Activated naive CD4-positive, alpha-beta T cell (primary cell): ENCODE measurements at places on chromosomes 12 and 14.

GRCh38 chr14:105484997-105485393, 1.7 kb upstream of the CRIP1 start:
- DNase-seq = no peak

GRCh38 chr14:42130815-42131214, 524.1 kb downstream of the LRFN5 start:
- no peak for DNase-seq

DNA sequence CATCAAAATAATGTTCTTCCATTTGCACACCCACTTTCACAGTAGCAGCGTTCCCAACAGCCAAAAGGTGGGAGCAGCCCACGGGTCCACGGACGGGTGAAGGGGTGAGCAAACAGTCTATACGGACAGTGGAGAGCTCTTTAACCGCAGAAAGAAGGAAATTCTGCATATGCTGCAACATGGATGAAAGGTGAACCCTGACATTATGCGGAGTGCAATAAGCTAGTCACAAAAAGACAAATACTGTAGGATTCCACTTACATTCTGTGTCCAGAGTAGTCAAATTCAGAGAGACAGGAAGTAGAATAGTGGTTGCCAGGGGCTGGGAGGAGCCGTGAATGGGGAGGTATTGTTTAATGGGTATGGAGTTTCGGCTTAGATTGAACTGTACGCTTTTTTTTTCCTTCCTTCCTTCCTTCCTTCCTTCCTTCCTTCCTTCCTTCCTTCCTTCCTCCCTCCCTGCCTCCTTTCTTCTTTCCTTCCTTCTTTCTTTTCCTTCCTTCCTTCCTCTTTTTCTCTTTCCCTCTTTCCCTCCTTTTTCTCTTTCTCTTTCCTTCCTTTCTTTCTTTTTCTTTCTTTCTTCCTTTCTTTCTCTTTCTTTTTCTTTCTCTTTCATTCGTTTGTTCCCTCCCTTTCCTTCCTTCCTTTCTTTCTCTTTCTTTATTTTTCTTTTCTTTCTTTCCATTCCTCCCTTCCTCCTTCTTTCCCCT, 15.8 kb upstream of the ANKRD9 start:
- DNase-seq = no peak

DNA sequence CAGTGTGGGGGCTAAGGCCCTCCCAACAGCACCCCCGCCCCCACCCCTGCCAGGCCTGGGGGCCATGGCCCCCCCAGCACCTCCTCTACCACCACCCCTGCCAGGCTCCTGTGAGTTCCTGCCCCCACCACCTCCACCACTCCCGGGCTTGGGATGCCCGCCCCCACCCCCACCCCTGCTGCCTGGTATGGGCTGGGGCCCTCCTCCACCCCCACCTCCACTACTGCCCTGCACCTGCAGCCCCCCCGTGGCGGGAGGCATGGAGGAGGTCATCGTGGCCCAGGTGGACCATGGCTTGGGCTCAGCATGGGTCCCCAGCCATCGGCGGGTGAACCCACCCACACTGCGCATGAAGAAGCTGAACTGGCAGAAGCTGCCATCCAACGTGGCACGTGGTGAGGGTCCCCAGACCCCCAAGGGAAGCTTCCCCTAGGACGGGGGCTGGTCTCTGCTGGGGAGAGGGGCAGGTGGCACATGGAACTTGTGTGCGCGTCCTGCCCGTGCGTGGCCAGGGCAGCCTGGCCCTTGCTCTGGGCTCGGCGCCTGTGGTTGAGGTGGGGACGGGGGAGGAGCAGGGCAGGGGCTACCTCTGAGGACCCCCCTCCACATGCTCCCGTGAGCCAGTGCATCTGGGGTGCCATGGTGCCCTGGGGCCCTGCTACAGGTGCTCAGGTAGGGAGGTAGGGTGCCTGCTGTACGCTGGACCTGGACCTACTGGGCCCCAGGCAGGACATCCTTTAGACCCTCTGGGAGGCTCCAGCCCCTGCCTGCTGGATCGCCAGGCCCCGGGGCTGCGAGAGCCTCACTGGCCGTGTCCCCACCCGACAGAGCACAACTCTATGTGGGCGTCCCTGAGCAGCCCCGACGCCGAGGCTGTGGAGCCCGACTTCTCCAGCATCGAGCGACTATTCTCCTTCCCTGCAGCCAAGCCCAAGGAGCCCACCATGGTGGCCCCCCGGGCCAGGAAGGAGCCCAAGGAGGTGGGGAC, 16.1 kb upstream of the ADSS1 start:
- DNase-seq = no peak

DNA sequence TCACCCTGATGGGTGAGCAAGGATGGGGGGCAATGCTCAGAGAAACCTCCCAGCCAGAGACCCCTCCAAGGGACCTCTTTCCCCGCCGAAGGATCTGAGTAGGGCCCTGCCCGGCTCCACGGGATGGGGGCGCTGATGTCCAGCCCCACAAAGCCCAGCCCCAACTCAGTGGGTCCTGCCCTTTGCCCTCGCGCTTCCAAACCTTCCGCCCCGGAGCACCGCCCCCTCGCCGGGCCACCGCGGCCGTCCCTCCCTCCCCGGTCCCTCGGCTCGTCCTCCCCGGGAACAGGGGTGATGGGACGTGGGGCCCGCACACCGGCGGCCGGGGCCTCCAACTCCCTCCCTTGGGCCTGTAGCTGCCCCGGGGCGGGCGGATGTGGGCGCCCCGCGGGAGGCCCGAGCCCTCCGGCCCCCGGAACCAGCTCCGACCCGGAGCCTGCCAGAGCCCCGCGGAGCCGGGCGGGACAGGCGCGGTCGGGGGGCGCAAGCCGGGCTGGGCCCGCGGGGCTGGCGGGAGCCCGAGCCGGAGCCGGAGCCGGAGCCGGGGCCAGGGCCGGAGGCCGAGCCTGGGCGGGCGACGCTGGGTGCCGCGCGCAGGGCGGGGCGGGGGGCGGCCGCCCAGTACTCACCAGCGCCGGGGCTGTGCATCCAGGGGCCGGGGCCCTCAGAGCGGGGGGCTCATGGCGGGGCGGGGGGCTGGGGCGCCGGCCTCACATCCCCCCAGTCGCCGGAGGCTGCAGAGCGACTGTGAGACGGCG, 386 bp downstream of the HDAC7 start:
- no peak for DNase-seq

GRCh38 chr12:42525444-42525843, 64.1 kb downstream of the PRICKLE1 start:
- no peak for DNase-seq

DNA sequence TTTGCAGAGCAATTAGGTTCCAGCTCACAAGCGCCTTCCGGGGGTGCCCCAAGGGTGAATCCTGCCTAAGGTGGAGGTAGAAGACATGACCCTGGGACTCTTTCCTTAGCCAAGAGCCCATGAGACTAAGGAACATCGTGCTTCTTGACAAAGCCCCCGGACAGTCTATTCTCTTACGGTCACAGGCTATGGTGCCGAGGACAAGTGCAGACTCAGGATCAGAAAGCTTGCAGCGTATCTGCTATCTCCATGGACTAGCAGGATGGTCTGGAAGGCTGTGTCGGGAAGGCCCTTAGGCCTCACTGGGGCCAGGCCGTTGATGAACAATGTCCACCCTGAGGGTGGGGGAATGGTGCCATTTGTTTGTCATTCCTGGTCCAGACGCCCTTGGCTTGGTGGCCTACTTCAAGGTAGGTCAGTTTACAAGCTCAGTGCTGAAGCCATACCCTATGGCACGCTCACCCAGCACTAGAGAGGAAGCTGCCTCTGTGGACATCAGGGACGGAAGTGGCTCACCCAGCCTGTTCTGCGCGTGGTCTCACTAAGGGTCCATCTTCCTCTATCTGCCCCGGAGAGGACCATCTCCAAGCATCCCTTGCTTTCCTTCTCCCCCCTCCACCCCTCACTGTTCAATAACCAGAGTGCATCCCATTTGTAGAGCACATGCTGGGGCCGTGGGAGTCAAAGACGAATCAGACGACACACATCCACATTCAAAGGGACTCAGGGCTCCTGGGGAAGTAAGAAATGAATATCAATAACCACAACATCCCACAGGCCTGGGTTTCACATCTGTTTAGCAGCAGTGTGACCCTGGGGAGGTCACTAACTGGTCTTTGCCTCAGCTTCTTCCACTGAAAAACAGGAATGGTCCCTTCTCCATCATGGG, 45.0 kb upstream of the IQSEC3 start:
- no peak for DNase-seq

GRCh38 chr14:25095736-25096437, 45.9 kb upstream of the STXBP6 start:
- no peak for DNase-seq

- DNase-seq = no peak
Measured at GRCh38 chr12:68506619-68507018, 104.1 kb upstream of the RAP1B start.

DNA sequence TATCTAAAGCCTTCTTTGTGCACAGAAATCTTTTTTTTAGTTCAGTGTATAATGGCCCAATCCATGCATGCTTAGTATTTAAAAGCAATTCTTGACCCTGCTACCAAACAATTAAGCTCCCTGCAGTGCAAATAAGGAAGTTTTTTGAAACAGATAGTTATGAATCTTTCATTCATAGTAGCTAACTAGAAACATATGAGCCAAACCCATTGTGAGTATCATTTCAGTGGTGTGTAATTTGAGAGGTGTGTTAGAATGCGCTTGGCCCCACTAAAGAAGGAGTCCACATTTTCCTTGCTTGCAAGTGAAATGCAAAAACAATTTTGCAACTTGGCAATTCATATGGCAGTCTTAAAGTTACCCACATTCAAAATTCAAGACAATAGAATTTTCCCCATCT, 14.4 kb downstream of the EPS8 start:
- DNase-seq = no peak
